Stimulated activated CD8-positive, alpha-beta memory T cell treated with anti-CD3 and anti-CD28 coated beads, Interleukin-15, amount 100 ng/mL, for 1 hour (primary cell): ENCODE measurements at places on chromosomes 5 and 9.

DNA sequence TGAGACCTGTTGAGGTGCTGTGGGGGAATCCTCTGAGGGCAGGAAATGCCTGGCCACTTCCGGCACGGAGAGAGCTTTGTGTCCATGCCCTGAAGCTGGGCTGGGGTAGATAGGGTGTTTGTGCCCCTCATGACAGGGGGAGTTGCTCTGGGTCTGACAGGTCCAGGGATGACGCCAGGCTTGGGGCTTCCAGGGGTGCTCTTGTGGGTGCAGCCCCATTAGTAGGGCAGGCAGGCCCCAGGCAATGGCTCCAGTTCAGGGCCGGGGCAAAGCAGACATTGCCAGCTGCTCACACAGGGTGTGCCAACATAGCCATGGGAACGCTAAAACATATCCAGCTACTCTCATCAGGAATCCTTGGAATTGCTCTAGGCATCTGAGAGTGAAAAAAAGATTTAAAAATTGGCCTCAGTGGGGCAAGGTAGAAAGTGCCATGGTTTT, 21.1 kb downstream of the PITX1 start:
- no peak for DNase-seq

DNA sequence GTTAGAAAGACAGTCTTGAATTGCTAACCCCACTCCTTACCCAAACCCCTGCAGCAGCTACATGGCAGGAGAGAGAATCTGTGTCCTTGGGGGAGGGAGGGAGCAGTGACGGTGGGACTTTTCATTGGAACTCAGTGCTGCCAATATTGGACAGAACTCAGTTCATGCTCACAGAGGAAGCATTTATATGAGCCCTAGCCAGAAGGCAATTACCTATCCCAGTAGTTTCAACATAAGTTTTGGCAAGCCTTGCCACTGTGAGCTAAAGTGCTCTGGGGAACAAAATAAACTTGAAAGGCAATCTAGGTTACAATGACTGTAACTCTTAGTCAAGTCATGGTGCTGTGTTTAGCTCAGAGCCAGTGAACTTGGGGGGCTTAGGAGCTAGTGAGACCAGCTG, 1013.4 kb upstream of the COX7C start:
- no peak for DNase-seq

- DNase-seq = no peak
Observed at GRCh38 chr9:28624771-28625170, 1051.5 kb upstream of the C9orf72 start.

DNA sequence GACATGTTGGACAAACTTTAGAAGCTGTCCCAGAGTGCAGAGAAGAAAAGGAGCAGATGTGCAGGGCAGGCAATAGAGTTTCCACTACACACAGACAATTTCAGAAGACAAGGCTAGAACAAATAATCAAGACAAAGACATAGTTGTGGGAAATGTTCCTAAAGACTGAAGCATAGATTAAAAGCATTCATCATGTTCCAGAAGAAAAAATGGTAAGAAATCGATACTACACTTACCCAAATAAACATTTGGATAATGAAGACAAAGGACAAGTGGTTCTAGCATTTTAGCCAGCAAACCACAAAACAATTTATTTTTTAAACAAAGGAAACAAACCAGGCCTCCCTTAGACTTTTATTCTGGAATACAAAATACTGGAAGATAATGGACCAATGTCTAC, 97.9 kb downstream of the FSTL4 start:
- no peak for DNase-seq

GRCh38 chr9:136373300-136374182, at the start of gene CARD9:
Gene CARD9 (minus strand): TSS chr9:136373669. CDS start chr9:136372078, 1,591 bp downstream.
- DNase-seq = no peak

GRCh38 chr5:151617841-151618710, 26.9 kb upstream of the FAT2 start:
- no peak for DNase-seq

DNA sequence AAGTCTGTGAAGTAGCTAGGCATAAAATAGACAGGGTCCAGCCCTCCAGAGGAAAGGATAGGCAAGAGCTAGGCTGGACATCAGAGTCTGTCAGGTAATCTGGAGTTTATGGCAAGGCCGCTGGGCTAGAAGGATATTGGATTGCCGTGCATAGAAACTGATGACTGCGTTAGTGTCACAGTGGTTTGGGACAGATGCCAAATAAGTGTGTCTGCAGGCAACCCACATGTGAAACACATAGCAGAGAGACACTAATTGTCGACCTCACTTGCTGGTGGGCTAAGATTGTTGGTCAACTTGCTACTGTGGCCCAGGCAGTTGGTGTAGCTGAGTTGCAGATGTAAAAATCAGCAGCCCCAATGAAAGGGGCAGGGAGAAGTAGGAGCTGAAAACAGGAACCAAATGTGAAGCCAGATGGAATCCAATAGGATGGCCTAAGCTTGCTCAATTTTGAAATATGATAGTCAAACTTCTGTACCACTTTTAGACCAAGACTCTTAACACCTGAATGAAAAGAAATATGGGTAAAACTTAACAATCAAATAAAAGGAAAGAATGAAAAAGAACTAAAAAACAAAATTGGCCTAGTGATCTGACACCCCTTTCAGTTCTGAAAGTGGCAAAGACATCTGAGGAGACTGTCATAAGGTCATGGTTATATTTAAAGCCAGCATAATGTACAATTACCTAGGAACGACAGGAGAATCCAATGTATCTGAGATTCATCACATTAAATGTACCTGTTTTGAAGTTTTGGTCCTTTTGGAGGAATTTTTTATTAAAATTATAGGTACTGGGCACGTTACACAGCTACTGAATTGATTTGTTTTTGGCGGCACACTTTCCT, 243.3 kb upstream of the ACTBL2 start:
- DNase-seq = no peak

GRCh38 chr5:170104299-170104698, 1.4 kb upstream of the FOXI1 start:
- DNase-seq = no peak

DNA sequence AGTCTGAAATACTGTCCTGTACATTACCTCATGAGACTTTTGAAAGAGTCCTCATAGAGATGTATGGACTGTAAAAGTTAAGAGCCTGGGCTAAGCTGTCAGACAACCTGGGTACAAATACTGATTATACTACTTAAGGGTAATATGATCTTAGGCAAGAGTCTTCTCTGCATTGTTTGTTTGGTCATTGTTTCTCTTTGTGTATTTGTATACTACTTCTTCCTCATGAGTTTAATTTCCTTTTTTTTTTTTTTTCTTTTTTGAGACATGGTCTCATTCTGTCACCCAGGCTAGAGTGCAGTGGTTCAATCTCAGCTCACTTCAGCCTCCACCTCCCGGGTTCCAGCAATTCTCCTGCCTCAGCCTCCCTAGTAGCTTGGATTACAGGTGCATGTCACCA, 2.6 kb upstream of the PFDN1 start:
- DNase-seq = no peak

GRCh38 chr5:61737301-61737963, 405.4 kb downstream of the ZSWIM6 start:
- no peak for DNase-seq

- no peak for DNase-seq
Observed at GRCh38 chr5:179553875-179554274, 3.5 kb downstream of the RUFY1 start.

DNA sequence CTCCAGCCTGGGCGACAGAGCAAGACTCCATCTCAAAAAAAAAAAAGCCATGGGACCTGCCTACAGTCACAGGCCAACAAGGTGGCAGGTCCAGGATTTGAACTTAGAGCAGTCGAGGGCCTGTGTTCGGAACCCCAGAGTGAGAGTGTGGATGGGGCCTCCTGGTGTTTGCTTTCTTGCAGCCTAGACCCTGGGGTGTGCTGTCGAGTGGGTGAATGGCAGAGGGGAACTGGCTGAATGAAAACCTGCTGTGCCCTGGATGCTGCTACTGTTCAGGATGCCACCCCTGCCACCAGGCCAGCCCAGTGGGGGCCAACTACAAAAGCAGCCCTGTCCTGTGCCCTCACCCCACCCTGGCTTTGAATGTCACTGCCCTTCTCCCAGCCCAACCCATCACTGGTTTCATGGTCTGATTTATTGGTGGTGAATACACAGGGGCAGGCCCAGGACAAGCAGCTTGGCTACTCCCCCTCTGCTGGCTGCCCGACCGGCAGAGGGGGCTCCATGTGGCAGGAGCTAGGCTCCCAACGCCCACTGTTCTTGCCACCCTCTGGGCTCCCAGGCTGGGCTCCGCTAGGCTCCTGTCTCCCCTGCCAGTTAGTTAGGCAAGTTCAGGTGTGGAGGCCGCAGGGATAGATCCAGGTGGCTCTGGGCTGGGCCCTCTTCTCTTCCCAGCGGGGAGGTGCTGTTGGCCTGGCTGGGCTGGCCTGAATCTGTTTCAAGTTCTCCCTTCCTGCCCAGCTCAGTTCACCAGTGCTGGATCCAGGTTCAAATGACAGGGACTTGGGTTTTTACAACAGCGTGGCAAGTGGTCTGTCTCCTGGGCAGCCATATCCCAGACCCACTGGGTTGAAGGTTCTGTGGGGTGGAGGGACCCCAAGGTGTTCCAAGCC, 12.2 kb downstream of the FPGS start:
- no peak for DNase-seq

GRCh38 chr9:136312436-136312835, 8.5 kb upstream of the CCDC187 start:
- no peak for DNase-seq
